ENCODE measurements at places on chromosomes 2 and 18.

DNA sequence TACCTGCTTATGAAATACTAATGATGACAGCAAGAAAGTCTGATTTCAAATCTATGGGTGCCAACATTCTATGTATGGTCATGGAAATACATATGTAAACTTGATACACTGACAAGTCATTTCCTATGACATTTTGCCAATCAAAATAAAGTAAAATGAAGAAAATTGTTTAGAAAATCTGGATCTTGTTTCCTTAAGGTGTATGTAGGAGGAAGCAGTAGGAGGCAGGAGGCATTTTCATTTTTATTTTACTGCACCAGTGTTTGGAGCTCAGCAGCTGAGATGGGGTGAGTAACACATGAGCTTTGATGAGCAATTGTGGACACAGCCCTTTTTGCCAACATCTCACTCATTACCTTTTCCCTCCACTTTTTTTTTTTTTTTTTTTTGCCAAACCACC, 167.0 kb downstream of the AFF3 start:
- DNase-seq, result peak; percentile 76

GRCh38 chr18:23992089-23992940, 22.2 kb upstream of the TTC39C start:
- no peak for DNase-seq

DNA sequence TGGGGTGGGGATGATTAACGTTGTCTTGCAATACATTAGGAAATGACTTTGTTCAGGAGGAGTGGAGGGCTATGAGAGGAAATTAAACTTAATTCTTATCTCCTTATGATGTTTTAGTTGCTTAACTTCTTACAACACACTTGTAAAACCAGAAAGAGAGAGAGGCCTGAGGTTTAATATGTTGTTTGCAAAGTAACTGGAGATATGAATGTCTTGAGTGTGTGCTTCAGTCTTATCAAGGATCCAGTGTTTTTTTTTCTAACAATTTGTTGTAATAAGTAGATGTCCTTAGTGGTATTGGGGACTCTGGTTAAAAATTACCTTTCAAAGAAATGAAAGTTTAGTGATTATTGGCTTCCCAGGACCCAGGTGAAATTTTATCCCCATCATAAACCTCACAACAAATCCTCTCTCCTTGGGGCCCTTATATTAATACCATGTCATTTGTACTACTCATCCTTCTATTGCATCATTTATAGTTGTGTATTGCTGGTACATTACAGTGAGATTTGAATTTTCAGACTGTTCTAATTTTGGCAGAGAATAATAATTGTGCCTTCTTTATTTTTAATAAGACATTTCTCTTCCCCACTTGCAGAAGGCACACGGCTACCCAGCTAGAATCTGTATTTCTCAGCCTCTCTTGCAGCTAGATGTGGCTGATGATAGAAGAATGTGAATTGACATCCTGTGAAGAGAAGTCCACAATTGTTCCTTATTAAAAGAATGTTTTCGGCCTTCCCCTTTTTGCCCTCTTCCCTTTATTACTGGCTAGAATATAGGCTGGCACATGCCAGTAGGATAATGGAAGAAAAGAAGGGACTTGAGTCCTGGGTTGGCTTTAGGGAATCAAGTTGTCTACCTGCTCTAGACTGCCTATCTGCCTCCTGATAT, 91.9 kb upstream of the CXCR4 start:
- no peak for DNase-seq

GRCh38 chr2:167972020-167972419, 275.4 kb downstream of the STK39 start:
- DNase-seq, result no peak

GRCh38 chr18:7329016-7329415, 98.1 kb downstream of the LRRC30 start:
- DNase-seq, result no peak
